ENCODE measurements at places on chromosomes 6 and 20. TPM values are rescaled to one million over a fixed set of nuclear protein-coding genes. Genes with fewer than 3 reads are reported as not detected.

DNA sequence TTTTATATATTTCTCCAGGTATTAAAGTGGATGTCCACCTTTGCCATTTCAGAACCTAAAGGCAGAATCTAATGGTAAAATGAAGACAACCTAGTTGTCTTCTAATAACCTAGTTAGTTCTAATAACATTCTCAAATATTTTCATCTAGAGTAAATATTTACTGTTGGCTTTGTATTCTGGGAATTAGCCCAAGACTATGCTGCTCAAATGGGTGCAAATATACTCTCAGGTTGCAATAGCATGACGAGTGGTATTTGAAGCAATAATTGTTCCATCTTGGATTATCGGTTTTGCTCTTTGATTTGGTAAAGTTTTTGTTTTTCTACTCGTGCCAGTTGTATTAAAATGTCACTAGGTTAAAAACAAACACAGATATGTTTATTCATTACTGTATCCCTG, 21.0 kb upstream of the RSPH4A start:
- DNase-seq = no peak

GRCh38 chr20:41119614-41120561, 17.5 kb upstream of the PLCG1 start:
- DNase-seq = no peak

The CCDC28A gene
- 29.8 TPM for total RNA-seq

The PNPLA1 gene
- 0.05 TPM for total RNA-seq

DNA sequence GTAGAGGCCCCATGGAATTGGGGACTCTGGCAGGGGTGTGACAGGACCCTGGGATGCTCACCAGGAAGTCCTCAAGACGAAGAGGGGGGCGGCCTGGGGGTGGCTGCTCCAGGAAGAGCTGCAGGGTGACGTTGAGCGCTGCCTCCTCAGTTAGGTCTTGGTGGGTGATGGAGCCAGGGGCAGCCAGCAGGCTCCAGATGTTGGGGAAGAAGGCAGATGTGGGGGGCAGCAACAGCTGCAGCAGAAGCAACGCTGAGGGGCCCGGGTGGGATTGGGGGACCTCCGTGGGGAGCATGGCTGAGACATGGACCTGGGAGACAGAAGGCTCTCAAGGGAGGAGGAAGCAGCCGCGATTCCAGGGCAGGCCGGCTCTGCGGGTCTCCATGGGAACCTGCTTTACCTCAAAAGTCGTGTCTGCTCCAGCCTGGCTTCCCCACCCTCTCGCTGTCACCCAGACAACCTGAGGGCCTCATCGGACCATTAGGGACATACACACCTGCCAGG, 591 bp downstream of the VWA7 start:
- no peak for DNase-seq

DNA sequence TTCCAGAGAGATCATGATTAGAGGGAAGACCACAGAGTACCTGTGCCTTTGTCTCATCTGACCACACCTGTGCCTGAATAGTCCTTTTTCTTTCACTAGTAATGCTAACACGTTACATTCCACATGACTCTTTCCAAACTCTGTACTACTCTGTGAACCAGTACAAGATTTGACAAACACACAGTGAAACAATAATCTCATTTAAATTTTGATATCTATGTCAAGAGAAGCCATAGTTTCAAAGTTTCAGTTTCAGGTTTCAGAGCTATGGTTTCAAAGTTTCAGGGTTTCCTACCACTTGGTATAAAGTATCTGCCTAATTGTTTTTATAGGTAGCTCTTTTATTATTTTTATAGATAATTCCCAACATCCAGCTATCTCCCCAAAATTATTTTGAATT, 62.0 kb upstream of the PHACTR2 start:
- no peak for DNase-seq

The ZNF165 gene
- 0.89 TPM for total RNA-seq

- no peak for DNase-seq
Measured at GRCh38 chr6:140872885-140873284, 1259.8 kb upstream of the GJE1 start.

DNA sequence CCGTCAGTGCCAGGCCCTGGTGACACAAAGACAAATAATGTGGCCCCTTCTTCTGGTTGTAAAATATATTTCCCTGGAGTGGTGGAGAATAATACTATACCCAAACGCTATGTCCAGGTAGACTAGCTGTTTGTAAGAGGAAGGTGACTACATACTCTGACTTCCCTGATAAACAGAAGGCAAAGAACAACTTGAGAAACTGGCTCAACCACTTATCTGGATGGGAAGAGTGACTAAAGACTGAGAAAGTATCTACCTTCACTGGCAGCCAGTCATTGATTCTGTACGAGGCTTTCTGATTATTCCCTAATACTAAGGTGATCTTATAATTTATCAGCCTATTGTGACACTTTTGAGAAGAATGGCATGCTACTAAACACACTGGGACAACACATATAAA, 569.7 kb downstream of the EPHA7 start:
- DNase-seq = no peak

The CST4 gene
- total RNA-seq = not detected

The ZBP1 gene
- 3.0 TPM for total RNA-seq

The NKX2-2 gene
- 2.6 TPM for total RNA-seq

The ILRUN gene
- total RNA-seq = 74.6 TPM

The PPP1R3G gene
- total RNA-seq = 1.3 TPM

DNA sequence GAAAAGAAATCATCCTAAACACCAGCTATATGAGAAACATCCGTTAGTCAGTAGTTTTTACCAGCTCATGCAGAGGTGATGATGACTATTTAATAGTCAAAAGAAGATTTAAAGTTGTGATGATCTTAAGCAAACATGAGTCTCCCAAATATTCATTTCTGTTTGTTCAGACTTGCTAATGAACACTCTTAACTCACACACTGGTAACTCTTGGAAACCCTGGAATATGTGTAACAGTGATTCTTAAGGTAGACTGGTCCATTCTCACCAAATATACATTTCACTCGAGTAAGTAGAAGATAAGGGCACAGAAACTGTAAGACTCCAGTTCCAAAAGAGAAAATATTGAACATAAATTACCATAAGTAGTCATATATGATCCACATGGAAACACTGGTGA, 29.1 kb downstream of the RSPO3 start:
- DNase-seq = no peak

The EFHC1 gene
- total RNA-seq = 44.4 TPM

The CALHM5 gene
- total RNA-seq = 1.6 TPM

DNA sequence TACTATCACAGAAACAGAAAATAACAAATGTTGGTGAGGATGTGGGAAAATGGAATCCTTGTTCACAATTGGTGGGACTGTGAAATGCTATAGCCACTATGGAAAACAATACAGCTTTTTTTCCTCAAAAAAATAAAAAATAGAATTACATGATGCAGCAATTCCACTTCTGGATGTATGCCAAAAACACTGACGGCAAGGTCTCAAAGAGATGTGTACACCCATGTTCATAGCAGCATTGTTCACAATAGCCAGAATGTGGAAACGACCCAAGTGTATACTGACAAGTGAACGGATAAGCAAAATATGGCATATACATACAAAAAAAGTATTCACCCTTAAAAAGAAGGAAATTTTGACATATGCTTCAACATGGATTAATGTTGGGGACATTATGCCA, 213.4 kb downstream of the KHDC1L start:
- no peak for DNase-seq

The SOBP gene
- 1.6 TPM for total RNA-seq

The CCN2 gene
- total RNA-seq = 44.5 TPM

The DAAM2 gene
- total RNA-seq = 1.3 TPM

The CRIP3 gene
- total RNA-seq = not detected

The C20orf144 gene
- not detected for total RNA-seq

The C20orf96 gene
- 2.2 TPM for total RNA-seq
